ENCODE measurements at places on chromosomes 5 and 9.

DNA sequence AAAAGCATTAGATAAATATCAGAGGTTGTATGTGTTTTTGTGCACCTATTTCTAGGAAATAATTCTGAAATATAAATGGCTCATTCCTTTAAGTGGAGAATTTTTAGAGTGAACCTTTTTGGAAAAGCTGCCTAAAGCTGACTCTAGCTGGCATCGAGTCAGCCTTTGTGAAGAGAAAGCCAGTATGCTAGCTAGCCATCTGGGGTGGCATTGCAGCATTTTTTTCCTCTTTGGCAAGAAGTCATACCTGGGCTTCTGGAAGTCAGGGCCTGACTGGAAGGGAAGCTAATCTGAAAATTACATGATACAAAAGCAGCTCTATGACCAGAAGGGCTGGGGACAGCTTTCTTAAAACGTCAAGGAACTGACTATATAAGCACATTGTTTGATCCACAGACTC, 19.7 kb downstream of the ANP32B start:
- no peak for DNase-seq

- no peak for DNase-seq
These were observed 20.9 kb upstream of the ADAM19 start for GRCh38 chr5:157596487-157596886.

GRCh38 chr5:142929587-142929986, 159.4 kb downstream of the ARHGAP26 start:
- DNase-seq = no peak

GRCh38 chr9:97601228-97601898, 31.8 kb downstream of the TSTD2 start:
- DNase-seq = no peak

GRCh38 chr5:53616939-53617549, 56.6 kb downstream of the NDUFS4 start:
- no peak for DNase-seq

DNA sequence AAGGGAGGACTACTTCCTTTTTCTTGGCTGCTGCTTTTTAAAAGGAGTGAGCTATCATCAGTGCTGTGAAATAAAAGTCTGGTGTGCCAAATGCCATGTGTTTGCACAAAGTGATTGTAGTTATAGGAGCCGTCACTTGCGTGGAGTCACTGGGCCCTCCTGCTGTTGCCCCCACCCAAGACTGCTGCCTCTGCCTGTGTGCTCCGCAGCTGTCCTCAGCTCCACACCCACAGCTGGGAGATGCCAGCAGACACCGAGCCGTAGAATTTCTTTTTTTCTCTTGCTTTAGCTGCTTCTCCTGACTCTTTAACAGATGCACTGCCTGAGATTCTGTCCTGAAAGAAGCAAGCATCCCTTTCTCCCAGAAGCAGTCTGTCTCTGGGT, 9.8 kb upstream of the GLE1 start:
- DNase-seq = no peak

- no peak for DNase-seq
These were observed 31.2 kb downstream of the NANS start for GRCh38 chr9:98087420-98088354.

GRCh38 chr5:80146046-80146445, 109.8 kb downstream of the SERINC5 start:
- no peak for DNase-seq

- DNase-seq = no peak
These were observed 10.9 kb upstream of the MAST4 start for GRCh38 chr5:66585291-66585690.

DNA sequence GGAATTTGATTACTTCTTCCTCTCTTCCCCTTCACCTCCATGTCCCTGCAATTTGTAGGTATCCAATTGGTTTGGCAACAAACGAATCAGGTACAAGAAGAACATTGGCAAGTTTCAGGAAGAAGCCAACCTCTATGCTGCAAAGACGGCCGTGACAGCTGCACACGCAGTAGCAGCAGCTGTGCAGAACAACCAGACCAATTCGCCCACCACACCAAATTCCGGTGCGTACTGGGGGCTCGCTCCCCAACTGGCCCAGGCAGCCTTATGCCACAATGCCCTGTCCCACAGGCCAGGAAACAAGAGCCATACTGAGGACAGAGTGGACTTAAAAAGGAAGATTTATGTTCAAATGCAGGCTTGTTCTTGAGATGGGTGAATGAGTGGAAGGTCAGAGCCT, 213.5 kb downstream of the PBX3 start:
- no peak for DNase-seq

Data from cortex of kidney (tissue), 1 donor.